Right hindlimb (tissue), 1 donor: ENCODE measurements at places on chromosomes 6 and 20.

DNA sequence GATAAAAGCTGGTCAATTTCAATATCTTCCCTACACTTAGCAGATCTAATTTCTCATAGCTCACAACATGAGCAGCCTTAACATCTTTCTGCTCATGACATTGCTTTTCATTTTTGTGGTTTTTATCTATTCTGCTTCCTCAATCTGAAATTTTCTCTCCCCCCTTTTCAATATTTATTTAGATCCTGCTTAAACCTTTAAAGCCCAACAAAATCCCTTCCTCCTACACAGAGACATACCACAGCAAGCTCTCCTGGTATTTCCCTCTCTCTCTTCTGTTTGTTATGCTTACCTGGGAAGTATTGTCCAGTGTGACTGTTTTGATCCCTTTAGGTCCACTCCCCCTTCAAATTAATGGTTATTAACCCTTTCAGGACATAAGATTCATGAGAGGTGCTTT is 582.5 kb downstream of the RFPL4B start:
- no peak for DNase-seq

- DNase-seq, result no peak
Observed at GRCh38 chr6:37919417-37920157, 100.1 kb downstream of the ZFAND3 start.

DNA sequence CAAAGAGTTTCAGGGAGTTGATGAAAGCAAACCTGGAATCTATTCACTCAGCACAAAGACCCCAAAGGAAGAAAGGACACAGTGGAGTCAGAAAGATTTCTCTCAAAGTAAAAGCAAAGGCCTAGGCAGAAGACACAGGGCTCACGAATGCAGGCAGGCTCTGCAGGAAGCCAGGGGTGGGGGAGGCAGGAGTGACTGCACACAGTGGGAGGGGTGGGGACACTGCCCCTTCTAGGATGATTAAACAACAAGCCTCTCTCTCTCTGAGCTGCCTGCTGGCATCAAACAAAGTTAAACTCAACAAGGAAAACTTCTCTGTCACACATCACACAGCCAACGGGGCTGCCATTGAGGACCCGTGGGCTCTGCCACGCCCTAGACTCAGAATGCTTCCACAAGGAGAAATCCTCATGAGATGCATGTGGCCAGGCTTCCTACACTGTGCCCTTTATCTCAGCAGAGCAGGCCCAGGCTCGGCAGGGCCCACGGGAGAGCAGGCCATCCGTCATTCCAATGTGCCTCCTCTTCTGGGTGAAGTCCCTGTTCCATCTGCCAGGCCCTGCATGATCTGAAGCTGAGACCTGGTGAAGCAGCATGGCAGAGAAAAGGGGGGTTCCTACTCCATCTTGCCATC is 70.1 kb downstream of the RAMACL start:
- DNase-seq, result no peak

DNA sequence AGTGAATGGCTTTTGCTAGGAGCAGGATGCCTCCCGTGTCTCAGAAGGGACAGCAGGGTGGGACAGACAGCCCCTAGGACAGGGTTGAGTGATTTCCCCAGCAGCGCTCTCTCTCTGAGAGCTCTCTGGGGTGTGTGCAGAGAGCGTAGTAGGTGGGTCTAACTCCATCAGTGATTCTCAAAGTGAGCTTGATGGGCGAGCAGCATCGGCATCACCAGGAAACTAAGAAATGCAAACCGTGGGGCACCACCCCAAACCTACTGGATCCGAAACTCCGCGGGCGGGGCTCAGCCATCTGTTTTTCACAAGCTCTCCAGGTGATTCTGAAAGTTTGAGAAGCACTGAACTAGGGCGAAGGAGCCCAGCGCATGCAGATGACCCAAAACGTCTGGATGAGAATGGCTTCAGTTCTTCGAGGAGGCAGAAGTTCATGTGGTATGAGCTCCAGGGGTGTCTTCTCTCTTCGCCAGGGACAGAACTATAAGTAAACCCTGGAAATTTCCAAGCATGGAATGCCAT is 119.6 kb upstream of the RNF24 start:
- no peak for DNase-seq

- no peak for DNase-seq
Observed at GRCh38 chr6:132865364-132865763, 51.0 kb downstream of the RPS12 start.

DNA sequence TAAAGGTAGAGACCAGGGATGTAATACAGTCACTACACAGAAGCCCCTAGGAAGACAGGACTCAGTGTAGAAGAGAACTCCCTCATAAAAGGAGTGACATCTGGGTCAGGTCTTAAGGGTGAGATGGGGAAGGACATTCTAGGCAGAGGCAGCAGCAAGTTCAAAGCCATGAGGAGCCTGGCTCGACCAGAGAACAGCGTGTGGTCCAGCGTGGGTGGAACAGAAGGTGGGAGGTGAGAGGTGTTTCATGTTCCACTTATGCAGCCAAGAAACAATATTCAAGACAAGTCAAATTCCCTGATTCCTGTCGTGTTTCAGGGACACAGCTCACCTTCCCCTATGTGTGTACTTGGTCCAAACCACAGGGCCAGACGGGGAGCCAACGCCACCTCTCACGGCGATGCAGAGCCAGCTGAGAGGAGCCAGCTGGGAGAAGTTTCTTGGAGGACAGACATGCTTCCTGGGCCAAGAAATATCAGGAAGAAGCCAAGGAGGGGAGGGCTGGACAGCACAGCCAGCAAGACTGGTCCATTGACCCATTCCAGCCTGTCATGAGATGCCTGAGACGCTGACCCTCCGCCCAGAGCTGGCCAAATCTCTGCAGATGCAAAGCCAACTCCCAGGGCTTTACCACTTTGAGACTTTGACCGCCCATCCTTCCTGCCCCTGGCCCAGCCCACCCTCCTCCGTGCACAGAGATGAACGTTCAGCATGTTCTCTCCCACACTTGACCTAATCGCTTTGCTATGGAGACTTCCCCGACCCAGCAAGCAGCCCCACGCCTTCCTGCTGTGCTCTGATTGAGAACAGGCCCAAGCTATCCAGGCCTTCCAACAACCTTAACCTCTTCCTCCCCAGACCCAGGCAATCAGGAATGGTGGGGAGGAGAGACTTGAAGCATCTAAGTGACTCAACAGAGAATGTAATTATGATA is 113.8 kb downstream of the PRND start:
- peak; percentile 92 for DNase-seq

- DNase-seq, result no peak
Observed at GRCh38 chr6:3663081-3663480, 88.4 kb downstream of the PXDC1 start.

GRCh38 chr6:118913161-118913560 is 19.2 kb downstream of the ASF1A start:
- no peak for DNase-seq

DNA sequence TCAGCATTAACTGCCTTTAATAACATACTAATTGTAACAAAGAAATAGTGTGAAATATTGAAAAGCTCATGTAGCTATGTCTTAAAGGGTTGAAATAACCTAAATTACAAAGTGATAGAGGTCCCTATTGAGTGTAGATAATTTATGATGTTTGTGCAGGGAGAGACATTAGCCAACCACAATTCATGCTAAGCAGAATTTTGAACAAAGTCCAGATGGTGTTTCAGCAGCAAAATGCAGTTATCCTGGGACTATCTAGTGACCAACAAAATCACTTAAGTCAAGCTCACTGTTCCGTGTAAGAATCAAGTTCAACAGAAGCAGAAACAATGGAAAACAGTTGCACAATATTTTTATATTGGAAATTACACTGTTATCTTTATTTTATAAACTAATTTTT is 218.5 kb downstream of the SIM1 start:
- DNase-seq, result no peak
